ENCODE measurements at places on chromosomes 5 and 9. TPM values are rescaled to one million over a fixed set of nuclear protein-coding genes. Genes with fewer than 3 reads are reported as not detected.

Gene CCNI2
- total RNA-seq = not detected

Gene FOXD4L3
- not detected for total RNA-seq

Gene PFN3
- total RNA-seq = not detected

Gene FOXD4L4
- total RNA-seq = not detected

Gene KLF4
- 28.7 TPM for total RNA-seq

Gene ELAVL2
- not detected for total RNA-seq

Gene FAM221B
- not detected for total RNA-seq

Gene GDNF
- total RNA-seq = 3.7 TPM

Gene TGFBI
- total RNA-seq = 7,109 TPM

Gene PCDHGA9
- total RNA-seq = 2.6 TPM

Gene MTAP
- total RNA-seq = 26.7 TPM

Gene PGM5
- not detected for total RNA-seq

Gene SYK
- not detected for total RNA-seq

Gene C9orf50
- not detected for total RNA-seq

Gene EGFLAM
- not detected for total RNA-seq

Gene RGS7BP
- 0.11 TPM for total RNA-seq

Gene TIMD4
- total RNA-seq = not detected

Data from GM23248 (cell line).